ENCODE measurements at places on chromosomes 1 and 21.
A peak's percentile ranks its signal among the peaks of the same experiment; 100 is the strongest.

GRCh38 chr1:3070644-3071564, 1.9 kb downstream of the PRDM16 start:
- H3K4me1 ChIP-seq: peaks cover 4% of the 10 kb centered on the region
- peak overlapping the region; percentile 45 for H3K4me3 ChIP-seq
- no peak overlapping the region for H3K27ac ChIP-seq
- no peaks in the 10 kb centered on the region for H3K36me3 ChIP-seq
- no peak for DNase-seq

DNA sequence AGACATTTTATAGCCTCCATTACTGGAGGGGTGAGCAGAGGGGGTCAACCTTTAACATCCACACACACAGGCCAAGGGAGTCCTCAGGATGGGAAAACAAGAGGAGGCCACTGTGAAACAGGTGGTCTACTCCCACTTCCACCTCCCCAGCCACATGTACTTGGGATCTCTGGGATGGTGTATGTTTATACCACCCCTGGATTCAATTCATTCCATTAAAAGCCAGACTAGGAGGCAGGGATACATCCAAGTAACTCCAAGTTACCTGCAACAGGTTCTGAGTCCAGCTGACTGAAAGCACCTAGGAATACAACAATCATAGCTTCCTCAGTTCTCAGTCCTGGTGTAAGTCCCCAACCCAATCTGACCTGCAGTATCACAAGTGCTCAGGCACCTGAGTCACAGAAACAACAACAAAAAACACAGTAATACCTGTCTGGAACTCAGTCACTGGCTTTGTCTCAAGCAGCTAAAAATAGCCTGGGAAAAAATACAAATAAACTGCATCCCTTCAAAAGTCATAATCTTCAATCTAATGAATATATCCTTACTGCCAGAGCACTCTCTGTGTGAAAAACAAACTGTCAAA, 9.8 kb downstream of the ERI3 start:
- peaks cover 26% of the 10 kb centered on the region for H3K36me3 ChIP-seq
- H3K4me3 ChIP-seq: no peak overlapping the region
- no peaks in the 10 kb centered on the region for H3K27me3 ChIP-seq
- no peak for DNase-seq
- H3K27ac ChIP-seq: no peak overlapping the region

DNA sequence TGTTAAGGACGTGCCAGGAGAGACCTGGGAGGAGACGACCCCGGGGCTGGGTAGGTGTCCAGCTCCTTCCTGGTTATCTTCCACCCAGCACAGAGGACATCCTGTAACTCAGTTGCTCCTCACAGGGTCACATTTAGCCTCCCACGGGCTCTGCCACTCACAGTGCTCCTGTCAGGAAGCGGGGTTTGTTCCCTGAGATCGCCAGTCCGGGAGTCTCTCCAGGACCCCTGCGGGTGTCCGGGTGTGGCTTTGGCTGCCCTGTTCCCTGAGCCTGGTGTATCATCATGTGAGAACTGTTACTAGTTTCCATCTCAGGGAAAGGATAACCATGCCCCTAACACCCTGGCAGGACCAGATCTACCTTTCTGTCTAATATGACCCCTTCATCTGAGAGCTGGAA, 158.2 kb upstream of the RUNX1 start:
- H3K27me3 ChIP-seq: no peaks in the 10 kb centered on the region
- no peak for DNase-seq
- H3K36me3 ChIP-seq: no peaks in the 10 kb centered on the region
- H3K27ac ChIP-seq: no peak overlapping the region

DNA sequence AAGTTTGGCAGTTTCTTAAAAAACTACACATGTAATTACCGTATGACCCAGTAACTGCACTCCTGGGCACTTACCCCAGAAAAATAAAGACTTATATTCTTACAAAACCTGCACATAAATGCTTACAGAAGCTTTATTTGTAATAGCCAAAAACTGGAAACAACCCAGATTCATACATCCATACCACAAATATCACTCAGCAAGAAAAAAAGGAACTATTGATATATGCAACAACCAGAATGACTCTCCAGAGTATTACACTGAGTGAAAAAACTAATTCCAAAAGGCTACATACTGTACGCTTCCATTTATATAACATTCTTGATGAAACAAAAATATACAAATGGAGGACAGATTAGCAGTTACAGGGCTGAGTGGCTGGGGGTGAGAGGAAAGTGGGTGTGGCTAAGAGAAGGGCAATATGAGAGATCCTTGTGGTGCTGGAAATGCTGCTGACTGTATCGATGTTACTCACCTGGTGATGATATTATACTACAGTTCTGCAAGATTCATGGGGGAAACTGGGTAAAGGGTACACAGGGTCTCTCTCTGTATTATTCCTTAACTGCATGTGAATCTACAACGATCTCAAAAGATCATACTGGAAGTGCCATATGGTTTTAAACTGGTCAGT, 96.0 kb upstream of the GNG4 start:
- no peaks in the 10 kb centered on the region for H3K27me3 ChIP-seq
- DNase-seq: no peak
- no peaks in the 10 kb centered on the region for H3K4me1 ChIP-seq

DNA sequence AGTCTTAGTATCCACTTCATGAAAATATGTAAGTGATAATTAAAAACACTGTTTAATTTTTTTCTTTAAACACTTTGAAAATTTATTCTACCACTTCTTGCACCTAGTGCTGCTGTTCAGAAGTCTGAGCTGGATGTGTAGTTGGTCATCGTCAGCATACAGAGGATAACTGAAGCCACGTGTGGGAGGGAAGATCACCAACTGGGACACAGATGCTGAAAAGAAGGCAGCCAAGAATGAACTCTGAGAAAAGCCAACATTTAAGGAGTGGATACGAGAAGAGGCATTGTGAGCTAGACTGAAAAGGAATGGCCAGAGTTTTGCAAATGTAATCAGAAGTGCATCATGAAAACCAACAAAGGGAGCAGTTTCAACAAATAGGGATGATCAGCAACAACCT, 24.6 kb upstream of the CLCA4 start:
- no peak for DNase-seq
- no peak overlapping the region for H3K27ac ChIP-seq
- H3K36me3 ChIP-seq: no peaks in the 10 kb centered on the region
- peaks cover 5% of the 10 kb centered on the region for H3K27me3 ChIP-seq

GRCh38 chr21:26148071-26148839, 22.3 kb downstream of the APP start:
- peak overlapping the region; percentile 75 for H3K4me3 ChIP-seq
- no peaks in the 10 kb centered on the region for H3K27me3 ChIP-seq
- no peak overlapping the region for H3K27ac ChIP-seq
- H3K36me3 ChIP-seq: no peaks in the 10 kb centered on the region
- DNase-seq: no peak
- H3K4me1 ChIP-seq: peaks cover 21% of the 10 kb centered on the region

DNA sequence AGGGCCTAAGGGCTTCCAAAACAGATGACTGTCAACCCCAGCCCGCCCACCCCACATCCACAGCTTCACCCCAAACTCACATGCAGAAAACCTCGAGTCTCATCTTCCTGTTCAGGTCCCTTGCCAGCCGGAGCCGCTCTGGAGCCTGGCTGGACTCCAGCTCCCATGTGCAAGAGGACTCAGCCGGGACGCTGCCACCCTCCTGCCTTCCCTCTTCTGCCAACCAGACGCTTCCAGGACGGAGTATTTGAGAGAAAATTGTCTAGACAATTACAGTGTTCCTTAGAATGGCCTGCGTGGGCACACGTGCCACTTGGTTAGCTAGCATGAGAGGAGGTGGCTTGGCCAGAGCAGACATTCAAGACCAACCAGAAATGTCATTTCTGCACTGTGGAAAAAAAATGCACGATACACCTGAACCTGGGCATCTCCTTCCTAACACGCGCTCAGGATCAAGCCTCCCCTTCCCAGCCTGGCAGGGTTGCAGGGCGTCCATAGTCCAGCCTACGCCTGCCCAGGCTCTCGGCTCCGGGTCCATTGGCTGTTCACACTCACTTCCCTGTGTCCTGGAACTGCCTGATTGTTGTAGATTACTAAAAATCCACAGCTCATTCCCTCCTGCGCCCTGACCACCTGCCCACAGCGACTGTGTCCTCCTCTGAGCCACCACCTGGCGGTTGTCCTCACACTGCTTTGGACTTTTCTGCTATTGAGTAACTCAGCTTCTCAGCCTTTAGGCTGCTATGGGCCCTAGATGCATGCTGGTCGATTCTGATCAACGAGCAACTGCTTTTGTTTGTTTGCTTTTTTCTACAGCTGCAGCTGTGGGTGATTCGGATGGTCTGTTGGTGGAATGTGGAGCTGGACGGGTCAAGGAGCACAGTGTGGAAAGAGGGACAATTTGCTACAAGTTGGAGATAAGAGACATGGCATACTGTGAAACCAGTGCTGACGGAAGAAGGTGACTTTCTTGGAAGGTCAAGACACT, at the start of gene CLDN14:
TSS of gene CLDN14 (minus strand) at position 708 of the 988 bp plus-strand sequence. CDS start 18,427 bp downstream, outside the sequence.
- no peaks in the 10 kb centered on the region for H3K36me3 ChIP-seq
- no peak within 1 kb of the TSS for H3K27ac ChIP-seq
- no peak for DNase-seq
- H3K4me1 ChIP-seq: no peaks in the 10 kb centered on the region
- H3K4me3 ChIP-seq: no peak within 1 kb of the TSS

GRCh38 chr1:110272045-110272444, 61.9 kb downstream of the KCNC4 start:
- H3K36me3 ChIP-seq: no peaks in the 10 kb centered on the region
- no peak for DNase-seq

- H3K4me3 ChIP-seq: no peak overlapping the region
- no peak overlapping the region for H3K27ac ChIP-seq
- DNase-seq: no peak
- no peaks in the 10 kb centered on the region for H3K36me3 ChIP-seq
- peaks cover 5% of the 10 kb centered on the region for H3K27me3 ChIP-seq
- peaks cover 18% of the 10 kb centered on the region for H3K4me1 ChIP-seq
These were observed 58.5 kb upstream of the DNAJC6 start for GRCh38 chr1:65250826-65251225.

DNA sequence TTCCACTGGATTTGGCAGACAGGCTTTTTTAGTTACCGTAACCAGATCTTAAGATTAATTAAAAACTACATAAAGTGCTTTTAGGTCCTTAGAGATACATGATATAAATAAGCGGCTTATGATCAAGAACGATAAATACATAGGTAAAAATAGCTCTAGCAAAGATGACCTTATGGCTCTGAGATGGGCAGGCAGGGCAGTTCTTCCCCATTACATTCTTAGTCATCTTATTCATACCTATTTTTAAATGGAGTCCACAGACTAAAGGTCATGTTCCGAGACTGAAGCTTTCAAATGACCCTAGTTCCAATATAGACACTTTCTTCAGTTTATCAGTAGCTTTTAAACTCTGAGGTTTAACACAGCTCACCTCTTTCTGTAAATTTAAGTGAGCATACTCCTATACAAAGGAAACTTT, 4.3 kb downstream of the MCL1 start:
- peak overlapping the region; percentile 99 for H3K4me3 ChIP-seq
- H3K4me1 ChIP-seq: peaks cover 49% of the 10 kb centered on the region
- peaks cover 64% of the 10 kb centered on the region for H3K36me3 ChIP-seq
- peak overlapping the region; percentile 93 for H3K27ac ChIP-seq
- no peaks in the 10 kb centered on the region for H3K27me3 ChIP-seq

- H3K27ac ChIP-seq: no peak overlapping the region
- no peaks in the 10 kb centered on the region for H3K27me3 ChIP-seq
- H3K36me3 ChIP-seq: peaks cover 6% of the 10 kb centered on the region
- no peaks in the 10 kb centered on the region for H3K4me1 ChIP-seq
- H3K4me3 ChIP-seq: no peak overlapping the region
These were observed 51.1 kb downstream of the ST6GALNAC3 start for GRCh38 chr1:76125473-76126219.

- peaks cover 63% of the 10 kb centered on the region for H3K4me1 ChIP-seq
- DNase-seq: no peak
- peak overlapping the region; percentile 71 for H3K4me3 ChIP-seq
These were observed 35.4 kb downstream of the MIA3 start for GRCh38 chr1:222653178-222653827.

DNA sequence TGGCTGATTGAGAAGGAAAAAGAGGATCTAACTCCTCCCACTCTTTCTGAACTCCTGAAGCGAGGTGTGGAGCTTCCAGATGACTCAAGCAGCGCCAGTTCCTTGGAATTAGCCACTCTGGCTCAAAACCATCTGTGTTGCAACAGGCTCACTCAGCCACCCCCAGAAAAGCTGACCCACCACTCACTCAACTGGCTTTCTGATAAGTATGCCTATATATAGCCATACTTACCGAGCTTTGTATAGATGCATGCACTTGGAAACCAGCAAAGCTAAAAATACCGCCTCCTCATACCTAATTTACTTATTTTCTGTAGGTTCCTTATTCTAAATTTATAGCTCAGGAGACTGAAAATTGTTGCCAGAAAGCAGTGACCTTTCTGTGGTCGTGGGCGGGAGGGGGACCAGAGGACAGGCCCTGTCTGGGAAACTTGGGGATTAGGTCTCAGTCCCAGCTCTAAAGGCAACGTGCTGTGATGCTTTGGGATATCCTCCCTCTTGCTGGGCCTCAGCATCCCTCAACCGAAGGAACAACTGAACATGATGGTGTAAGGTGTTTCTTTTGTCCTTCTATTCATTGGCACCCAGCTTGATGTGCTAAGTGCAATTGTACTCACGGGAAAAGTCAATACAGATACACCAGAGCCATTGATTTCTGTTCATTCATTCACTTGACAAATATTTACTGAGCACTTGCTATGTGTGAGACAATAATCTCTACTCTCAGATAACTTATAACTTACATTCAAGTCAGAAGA, 65.7 kb downstream of the NENF start:
- DNase-seq: no peak
- H3K36me3 ChIP-seq: no peaks in the 10 kb centered on the region
- no peak overlapping the region for H3K4me3 ChIP-seq
- H3K4me1 ChIP-seq: no peaks in the 10 kb centered on the region
- H3K27ac ChIP-seq: no peak overlapping the region

GRCh38 chr1:215594640-215595039, 27.5 kb downstream of the KCTD3 start:
- peaks cover 31% of the 10 kb centered on the region for H3K36me3 ChIP-seq
- H3K4me3 ChIP-seq: no peak overlapping the region
- H3K4me1 ChIP-seq: no peaks in the 10 kb centered on the region

- peaks cover 5% of the 10 kb centered on the region for H3K36me3 ChIP-seq
- no peak for DNase-seq
- no peak overlapping the region for H3K27ac ChIP-seq
- peaks cover 21% of the 10 kb centered on the region for H3K27me3 ChIP-seq
- H3K4me3 ChIP-seq: no peak overlapping the region
- H3K4me1 ChIP-seq: peaks cover 7% of the 10 kb centered on the region
These were observed 6.1 kb downstream of the ATF3 start for GRCh38 chr1:212614453-212615200.

DNA sequence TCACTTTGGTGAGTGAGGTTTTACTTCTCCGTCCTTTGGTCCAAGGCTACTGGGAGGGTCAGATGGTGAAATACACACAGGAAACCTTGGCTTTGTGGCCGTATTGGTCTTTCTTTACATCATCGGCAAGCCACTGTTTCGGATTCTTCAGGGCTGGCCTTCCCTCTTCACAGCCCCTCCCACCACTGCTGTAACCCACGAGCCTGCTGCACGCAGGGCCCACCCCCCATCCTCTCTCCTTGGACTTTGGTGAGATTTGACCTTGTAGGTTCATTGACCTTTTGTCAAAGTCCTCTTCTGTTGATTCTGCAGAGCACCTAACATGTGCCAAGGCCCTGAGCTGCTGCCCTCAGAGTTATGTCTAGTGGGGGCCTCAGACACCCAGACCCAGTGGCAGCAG, 328.6 kb downstream of the CAMTA1 start:
- peaks cover 3% of the 10 kb centered on the region for H3K36me3 ChIP-seq
- no peak overlapping the region for H3K4me3 ChIP-seq
- peaks cover 23% of the 10 kb centered on the region for H3K27me3 ChIP-seq
